NCI-H1092 treated with DMSO at 0.1 percent for 48 hours (cell line): ENCODE measurements at places on chromosomes 11 and 22.

GRCh38 chr22:29166180-29166579, 39.5 kb upstream of the EMID1 start:
- DNase-seq, result no peak

GRCh38 chr22:26362471-26362870, 66.6 kb upstream of the ASPHD2 start:
- DNase-seq, result no peak

- peak; percentile 15 for DNase-seq
Observed at GRCh38 chr11:61533401-61533800, 24.9 kb downstream of the LRRC10B start.

- DNase-seq, result no peak
Observed at GRCh38 chr11:40226654-40227053, 1232.8 kb downstream of the LRRC4C start.

GRCh38 chr22:42881982-42882656, 25.0 kb upstream of the ARFGAP3 start:
- no peak for DNase-seq

DNA sequence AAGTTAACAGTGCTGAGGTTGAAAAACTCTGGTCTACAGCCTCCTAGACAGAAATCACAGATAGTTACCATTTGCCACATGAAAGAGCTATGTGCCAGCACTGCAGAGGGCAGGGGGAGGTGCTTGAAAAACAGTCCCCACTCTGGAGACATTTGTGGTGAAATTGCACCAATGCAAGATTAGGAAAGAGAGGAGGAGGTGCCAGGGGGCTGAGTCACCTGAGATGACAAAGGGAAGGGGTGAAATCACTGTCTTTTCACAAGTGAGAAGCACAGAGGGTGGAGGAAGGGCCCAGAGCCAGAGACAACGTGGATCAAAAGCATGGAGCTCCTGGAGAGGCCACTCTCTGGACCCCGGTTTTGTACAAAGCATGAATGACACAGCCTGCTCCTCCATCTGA, 196.3 kb downstream of the BUD13 start:
- DNase-seq, result no peak

DNA sequence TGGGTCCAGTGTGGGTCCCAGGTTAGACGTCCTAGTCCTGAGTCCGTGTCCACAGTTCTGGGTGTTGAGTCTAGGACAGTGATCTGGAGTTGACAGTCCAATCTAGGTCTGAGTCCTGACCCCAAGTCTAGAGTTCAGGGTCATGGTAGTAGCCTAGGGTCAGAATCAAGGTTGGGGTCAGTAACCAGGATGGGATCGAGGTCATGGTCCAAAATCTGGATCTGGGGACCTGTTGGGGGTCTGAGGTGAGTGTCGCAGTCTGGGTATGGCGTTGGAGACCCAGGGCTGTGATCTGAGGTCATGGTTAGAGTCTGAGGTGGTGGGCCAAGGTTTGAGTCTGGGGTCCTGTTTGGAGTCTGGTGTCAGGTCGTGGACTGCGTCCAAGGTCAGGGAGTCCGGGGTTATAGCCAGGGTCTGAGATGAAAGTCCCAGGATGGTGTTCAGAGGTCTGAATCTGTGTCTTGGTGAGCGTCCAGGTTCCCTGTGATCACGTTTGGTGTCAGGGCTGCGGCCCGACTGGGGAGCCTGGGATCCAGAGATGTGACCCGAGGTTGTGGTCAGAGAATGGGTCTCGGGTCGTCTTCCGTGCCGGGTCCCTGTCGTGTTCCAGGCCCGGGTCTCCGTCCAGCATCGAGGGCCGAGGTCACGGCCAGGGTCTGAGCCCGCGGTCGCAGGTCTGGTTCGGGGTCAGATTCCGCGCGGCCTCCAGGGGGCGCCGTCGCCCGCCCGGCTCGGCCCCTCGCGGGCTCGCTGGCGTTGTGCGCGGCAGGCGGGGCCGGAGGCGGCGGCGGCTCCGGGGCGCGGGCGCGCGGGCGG, 432 bp upstream of the GRK2 start:
- DNase-seq, result peak; percentile 62

DNA sequence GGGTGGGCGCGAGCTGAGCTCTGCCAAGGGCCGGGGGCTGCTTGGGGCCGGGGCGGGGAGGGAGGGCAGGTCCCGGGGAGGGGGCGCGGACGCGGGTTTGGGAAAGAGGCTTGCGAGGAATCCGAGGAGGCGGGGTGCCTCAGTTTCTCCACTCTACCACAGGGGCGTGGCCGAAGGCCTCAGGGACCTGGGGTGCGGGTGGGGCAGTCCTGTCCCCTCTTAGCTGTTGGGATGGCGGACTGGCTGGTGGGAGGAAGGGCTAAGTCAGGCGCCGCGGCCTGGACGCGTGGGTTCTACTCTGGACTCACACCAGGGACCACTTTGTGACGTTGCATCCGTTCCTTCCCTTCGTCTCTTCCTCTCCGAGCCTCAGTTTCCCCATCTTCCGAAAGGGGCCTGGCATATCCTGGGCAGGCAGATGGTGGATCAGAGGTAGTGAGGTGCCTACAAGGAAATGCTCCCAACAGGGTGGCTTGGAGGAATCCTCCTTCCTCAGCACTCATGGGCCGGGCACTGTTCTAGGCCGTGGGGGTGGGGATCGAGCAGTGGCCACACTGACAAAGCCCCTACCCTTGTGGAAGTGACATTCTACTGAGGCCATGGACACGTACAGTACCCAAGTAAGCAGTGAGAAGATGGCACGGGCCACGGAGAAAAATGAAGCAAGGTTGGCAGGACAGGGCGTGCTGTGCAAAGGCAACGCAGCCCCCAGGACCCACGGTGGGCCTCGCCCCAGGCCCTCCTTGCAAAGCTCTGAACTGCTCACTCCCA, 13.2 kb downstream of the IGLL1 start:
- DNase-seq, result no peak

DNA sequence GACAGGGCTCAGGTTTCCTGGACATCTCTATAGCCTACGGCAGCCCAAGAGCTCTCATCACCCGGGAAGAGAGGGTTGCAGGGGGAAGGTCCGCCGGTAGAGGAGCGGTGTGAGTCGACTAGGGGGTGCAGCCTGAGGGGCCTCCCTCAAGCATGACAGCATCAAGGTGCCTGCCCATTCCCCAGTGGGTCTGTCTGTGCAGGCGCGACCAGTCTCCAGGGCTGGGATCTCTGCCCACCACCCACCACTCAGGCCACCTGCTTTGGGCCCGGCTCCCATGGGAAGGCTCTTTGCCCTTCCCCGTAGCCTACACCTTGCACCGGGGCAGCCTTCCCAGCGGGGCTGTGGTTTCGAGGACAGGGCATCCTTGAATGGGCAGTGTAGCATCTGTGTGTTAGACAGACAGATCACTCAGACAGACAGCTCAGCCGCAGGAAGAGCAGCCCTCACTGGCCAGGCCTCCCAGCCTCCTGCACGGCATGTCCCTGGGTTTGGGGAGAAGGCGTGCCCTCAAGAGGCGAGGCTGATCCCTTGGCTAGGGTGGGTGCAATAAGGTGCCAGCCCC, 29.2 kb downstream of the CERK start:
- no peak for DNase-seq

DNA sequence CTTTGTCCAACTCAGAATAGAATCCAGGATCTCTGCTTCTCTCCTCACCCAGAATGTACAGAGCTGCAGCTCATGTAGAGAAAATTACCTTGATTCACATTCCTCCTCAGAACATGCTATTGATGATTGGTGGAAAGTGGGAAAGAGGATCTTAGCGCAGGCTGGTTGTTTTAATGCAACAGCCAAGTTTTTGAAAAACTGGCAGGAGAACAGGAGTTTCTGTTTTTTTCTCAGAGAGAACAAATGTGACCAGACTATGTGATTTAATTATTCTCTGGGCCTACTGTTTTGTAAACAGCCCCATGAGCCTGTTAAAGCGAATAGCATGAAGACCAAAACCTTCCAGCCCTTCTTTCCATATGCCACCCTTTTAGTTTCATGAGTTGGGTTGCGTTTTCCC, 19.1 kb upstream of the IL18BP start:
- DNase-seq, result no peak

DNA sequence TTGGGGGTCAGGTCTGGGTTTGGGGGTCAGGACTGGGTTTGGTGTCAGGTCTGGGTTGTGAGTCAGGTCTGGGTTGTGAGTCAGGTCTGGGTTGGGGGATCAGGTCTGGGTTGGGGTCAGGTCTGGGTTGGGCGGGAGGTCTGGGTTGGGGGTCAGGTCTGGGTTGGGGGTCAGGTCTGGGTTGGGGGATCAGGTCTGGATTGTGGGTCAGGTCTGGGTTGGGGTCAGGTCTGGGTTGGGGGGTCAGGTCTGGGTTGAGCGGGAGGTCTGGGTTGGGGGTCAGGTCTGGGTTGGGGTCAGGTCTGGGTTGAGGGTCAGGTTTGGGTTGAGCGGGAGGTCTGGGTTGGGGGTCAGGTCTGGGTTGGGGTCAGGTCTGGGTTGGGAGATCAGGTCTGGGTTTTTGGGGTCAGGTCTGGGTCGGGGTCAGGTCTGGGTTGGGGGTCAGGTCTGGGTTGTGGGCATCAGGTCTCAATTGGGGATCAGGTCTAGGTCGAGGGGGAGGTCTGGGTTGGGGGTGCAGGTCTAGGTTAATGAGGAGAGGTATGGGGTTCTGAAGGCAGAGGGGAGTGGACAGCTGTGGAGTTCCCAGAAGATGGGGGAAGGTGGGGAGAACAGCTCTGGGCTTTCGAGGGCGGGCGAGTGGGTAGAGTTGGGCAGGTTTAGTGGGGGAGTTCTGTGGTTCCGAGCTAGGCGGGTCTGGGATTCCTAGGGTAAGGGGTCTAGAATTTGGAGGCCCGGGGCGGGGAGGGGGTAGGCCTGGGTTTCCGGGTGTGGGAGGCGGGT, 629 bp downstream of the TTLL8 start:
- DNase-seq, result no peak

GRCh38 chr11:118198370-118198769, 21.9 kb upstream of the SCN2B start:
- peak; percentile 50 for DNase-seq

DNA sequence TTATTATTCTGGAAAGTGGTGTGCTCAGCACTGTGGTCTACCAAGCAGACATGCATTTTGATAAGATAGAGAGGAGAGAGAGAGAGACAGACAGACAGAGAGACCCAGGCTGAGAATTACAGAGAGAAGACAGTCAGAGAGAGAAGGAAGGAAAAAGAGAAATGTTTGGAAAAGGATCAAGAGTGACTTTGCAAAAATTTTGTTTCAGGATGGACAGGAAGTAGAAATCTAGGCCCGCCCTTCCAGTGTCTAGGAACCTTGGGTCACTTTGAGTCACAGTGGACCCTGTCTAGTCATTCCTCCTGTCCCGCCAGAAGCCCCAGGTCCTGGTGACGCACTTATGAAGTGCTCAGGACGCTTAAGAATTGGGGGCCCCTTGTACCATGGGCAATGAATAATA, 166.7 kb downstream of the ST3GAL4 start:
- no peak for DNase-seq

DNA sequence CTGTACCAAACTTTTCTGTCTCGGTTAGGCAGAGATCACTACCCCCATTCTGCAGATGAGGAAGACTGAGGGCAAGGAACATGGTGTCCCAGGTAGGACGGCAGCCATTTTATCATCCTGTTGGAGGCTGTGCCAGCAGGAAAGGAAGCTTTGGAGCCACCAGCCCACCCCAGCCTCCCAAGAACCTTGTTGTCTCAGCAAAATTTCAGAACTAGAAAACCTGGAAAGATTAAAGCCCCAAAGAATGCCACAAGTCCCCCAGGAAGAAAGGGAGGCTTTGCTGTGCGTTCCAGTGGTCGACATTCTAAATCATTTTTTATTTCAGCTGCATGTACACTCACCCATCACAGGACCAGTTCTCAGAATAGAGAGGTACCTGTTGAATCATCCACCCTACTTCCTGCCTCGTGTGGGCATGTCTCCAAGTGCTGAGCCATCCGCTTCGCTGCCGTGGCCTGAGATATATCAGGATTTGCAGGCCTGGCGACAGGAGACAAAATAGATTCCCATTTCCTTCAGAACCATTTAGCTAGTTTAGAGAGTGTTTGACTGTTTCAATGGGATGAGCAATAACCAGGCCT, 13.0 kb upstream of the EIF3D start:
- no peak for DNase-seq

DNA sequence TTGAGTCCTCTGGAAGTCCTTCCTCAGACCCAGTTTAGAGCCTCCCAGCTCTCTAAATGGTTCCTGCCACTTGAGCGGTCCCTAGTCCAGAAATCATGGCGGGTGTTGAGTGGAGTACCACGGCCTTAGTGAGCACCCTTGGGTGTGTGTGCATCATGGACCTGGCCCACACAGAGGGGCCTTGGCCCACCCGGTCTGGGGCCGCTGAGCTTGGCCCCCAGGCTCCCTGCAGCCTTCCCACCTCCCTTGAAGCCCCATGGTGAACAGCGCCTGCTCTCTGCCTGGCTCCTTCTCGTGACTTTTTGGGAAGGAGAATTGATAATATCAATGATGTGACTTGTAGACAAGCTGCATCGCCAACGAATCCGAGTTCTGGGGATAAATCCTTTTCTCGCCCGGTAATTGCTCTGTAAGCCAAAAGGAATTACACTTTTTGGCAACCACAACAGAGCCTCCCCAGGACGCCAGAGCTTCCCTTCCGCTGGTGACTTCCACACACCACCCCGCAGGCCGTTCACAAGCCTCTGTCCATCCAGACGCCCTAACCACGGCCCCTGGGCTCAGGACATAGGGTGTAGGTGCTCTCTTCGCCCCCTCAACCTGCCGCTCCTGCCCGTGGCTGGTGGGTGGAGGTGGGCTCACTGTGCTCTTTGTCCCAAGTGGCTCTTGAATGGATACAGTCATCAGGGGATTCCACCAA, 93.8 kb downstream of the NECTIN1 start:
- no peak for DNase-seq

- DNase-seq, result no peak
Observed at GRCh38 chr22:25453557-25453956, 110.9 kb upstream of the GRK3 start.

- DNase-seq, result no peak
Observed at GRCh38 chr22:44664149-44664548, 37.9 kb upstream of the PRR5 start.

DNA sequence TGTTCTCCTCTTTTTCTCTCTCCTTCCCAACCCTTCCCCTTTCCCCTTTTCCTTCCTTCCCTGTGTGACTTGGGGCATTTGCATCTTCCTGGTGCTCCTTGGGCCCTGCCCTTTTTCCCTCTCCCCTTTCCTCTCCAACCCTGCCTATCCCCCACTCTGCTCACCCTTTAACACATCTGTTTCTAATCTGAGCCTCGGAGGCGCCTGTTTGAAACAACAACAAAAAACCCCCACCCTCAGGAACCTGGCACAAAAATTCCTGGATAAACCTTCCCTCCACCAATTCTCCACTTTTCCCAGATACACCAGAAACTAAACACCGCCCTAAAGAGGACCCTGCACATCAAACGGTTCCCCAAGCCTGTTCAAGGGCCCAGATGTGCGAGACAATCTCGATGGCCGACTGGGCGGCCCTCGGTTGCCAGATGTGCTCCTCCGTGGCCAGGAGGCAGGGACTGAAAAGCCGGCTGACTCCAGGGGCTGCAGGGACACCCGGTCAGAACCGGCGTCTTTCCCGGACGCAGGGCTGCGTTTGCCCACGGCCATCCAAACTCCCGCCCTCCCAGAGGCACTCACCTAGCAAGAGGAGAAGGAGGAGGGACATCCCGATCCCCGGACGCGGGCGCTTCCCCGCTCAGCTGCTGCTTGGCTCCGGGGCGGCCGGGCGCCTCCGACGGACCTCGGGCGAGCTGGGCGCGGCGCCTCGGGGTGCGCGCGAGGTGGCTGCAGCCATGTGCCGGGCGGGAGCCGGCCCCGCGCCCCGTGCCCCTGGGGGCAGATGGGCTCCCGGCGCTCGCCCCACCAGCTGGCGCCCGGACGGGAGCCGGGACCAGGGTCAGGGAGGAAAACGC, 486 bp downstream of the CLMP start:
- peak; percentile 50 for DNase-seq

- no peak for DNase-seq
Observed at GRCh38 chr11:2838091-2838490, 47.5 kb downstream of the CDKN1C start.
